ENCODE measurements at places on chromosomes 6 and 20.

GRCh38 chr6:25002326-25003091, 66.7 kb upstream of the RIPOR2 start:
- no peak for DNase-seq

GRCh38 chr6:126919947-126920346, 198.5 kb upstream of the RSPO3 start:
- DNase-seq, result no peak

DNA sequence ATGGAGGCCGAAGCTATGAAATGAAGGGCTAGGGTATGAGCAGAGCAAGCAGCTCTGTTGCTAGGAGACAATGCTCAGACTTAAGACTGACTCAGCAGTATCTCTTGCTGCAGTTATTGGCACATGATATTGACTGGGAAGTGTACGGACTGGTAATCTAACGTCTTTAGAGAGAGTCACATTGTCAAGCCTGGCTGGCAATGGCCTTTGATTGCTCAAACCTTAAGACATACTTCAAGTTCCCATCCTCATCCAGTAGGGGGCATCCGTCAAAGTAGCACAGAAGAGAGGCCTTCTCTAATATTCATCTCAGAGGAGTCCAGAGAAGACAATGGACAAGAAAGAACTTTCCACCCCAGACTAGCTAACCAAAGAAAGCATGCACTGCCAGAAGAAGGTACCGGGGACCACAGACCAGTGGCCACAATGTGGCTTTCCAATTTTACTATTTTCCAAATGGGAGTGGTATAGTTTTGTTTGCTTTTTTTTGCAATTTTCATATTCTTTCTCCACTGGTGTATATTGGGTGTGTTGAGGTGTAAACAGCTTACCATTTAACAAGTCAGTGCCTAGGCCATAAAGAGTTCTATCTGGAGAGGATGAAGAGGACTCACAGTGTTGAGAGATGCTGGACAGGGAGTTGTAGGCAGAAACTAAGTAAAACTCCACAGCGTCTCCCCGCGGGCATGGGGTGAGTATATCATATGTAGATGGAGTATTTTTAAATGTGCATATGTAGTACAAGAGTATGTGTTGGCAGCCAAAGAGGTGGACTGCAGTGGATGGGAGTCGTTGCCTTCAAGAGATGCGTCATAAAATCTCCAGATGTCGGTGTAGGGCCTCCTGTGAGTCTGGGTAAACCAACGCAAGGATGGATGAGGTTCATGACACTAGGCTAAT, 36.7 kb downstream of the LRFN2 start:
- DNase-seq, result no peak

DNA sequence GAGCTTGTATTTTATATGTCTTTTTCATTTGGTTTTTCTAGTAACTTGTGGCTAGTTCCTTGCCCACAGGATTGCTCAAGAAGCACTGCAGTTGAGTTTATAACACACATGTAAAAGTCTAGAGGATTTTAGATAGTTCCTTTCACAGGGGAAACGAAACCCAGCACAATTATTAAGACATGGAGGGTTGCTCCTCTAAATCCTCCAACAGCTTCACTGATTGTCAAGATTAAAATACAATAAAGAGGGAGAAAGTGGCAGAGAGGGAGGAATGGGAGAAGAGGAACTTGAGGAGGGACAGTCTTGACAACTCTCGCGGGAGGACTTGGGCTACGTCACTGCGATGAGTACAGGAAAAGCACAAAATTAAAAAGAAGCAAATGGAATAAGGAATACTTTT, 9.7 kb upstream of the TBC1D7 start:
- no peak for DNase-seq

GRCh38 chr6:35084041-35084491, 57.1 kb downstream of the TCP11 start:
- DNase-seq, result no peak

- DNase-seq, result no peak
These were observed 6.5 kb downstream of the PIM1 start for GRCh38 chr6:37176268-37177076.

DNA sequence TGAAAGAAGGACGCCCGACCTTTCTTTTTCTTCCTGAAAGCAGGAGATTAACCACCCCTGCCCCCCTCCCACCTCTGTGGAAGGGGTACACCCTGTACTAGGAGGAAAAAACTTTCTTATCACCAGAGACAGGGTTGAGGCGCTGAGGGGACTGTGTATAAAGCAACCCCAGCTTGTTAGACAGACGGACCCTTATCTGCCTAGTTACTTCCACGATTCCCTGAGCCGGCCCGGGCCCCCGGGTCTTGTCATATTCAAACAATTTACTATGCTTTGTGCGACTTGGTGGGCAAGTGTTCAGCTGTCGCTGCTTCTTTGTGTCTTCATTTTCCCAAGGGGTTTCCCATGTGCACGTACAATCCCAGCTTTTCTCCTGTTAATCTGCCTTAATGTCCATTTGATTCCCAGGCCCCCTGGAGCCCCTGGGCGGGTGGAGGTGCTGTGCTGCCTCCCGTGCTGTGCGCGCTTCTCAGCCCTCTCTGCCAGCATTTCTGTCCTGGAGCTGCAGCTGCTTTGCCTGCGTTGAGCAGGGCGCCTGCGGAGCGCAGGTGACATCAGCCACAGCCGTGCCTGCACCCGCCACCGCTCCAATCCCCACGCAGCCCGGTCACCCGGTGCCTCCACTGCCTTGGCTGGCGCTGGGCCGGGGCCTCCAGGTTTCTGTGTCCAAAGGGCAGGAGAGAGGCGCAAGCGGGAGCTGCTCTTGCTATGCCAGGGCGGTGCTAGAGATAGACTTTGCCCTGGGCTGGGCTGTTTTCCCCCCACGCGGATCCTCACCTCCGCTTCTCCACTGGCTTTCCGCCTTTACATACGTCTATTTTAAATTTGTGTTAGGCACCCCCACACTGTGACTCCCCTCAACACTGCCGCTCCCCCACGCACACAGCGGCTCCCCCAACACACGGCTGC, 96.2 kb downstream of the TTLL2 start:
- DNase-seq, result no peak

DNA sequence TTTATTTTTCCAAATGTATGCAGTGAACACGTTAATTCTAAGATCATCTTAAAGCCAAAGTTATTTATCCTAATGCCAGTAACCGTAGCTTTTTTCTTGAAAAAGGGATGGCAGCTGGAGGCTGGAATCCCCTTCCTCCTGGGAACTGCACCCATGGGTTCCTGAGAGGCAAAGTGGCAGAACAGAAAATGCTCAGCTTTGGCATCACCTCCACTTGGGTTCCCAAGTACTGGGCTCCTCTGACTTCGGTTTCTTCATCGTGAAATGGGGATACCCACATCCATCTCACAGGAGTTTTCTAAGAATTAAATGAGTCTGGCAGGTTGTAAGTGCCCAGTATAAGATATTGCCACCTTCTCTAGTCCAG, 6.2 kb upstream of the DDX43 start:
- no peak for DNase-seq

- DNase-seq, result no peak
These were observed 1.3 kb upstream of the CNR1 start for GRCh38 chr6:88167352-88167937.

GRCh38 chr20:18477218-18477617, 10.0 kb downstream of the POLR3F start:
- no peak for DNase-seq

- DNase-seq, result no peak
These were observed 29.7 kb downstream of the ZMYND8 start for GRCh38 chr20:47326658-47327268.

DNA sequence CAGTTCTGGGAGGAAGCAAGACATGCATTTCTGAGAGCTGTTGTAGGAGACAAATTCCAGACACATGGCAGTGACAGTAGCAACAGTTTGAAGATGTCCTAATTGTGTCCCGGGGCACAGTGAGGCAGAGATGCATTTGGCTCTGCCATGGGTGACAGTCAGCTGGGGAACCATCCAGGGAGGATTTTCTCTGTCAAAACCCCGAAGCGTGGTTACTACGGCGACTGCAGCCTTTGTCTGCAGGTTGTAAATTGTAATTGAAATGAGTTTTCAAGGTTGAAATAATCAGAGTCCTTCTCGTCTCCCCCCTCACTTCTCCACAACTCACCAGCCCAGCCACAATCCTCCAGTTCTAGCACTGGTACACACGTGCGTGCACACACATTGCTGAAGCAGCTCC, 100.1 kb downstream of the GRM4 start:
- no peak for DNase-seq

GRCh38 chr6:153108315-153108714, 22.8 kb downstream of the RGS17 start:
- no peak for DNase-seq

DNA sequence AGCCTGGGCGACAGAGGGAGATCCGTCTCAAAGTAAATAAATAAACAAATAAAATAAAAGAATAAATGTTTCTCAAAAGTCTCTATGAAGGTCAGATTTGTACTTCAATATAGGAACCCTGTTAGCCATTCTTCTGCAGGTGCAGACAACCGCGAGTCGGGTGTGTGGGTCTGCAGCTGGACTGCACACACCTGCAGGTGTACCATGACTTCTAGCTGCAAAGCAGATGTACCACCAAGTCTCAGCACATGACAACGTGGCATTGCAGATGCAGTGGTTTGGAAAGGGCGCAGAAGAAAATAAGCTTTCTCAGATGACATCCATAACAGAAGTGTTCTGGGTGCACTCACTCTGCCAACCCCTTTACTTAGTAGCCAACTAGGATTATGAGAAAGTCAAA, 239.7 kb downstream of the ATXN1 start:
- DNase-seq, result no peak

DNA sequence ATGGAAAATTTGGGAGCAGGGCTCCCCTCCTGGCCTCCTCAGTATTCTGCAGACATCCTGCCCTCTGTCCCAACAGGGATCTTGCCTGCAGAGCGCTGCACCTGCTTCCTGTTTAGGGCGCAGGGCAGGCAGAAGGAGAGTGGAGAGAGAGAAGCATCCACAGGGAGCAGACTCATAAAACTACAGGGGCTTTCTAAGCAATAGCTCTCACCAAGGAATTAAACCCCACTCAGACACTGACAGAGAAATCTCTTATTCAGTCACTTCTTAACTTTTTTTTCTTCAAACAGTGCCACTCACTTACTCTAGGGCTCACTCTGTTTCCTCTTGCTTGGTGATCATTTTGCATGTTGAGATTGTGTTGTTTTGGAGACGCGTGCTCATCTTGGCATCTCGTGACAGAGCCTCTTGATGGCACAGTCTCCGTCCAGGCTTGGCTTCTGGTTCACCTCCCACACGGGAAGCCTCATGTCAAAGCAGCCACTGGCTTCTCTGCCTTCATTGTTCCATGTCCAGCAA, 153.1 kb upstream of the INSM1 start:
- no peak for DNase-seq

DNA sequence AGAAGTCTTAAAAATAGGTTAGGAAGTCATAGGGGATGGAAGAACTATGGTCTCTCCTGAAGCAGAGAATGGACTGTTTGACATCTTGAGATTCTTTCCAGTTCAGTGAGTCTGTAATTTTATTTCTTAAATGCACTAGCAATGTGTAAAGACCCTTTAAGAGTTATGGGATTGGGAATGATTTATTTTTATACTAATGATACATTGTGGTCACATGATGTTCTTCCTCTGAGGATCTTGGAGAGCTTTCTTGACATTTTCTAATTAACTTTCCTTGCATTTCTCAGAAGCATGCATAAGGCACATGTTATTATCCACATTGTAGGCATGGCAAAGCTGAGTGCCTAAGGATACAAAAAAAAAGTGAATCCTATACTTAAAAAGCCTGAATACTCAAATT, 507.6 kb upstream of the NRSN1 start:
- no peak for DNase-seq

DNA sequence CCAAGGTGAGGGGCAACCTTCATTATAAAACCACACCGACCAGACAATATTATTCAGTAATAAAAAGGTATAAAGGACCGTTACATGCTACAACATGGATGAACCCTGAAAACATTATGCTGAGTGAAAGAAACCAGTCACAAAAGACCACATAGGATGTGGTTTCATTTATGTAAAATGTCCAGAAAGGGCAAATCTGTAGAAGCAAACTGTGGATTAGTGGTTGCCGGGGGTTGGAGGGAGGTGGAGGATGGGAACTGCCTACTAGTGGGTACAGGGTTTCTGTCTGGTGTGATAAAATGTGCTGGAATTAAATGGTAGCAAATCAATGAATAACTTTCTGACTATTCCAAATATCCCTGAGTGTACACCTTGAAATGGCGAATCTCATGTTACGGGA, 10.2 kb upstream of the PRND start:
- DNase-seq, result no peak
